Muscle of back (tissue), 13 donors: ENCODE measurements at places on chromosomes 1 and 21. TPM values are rescaled to one million over a fixed set of nuclear protein-coding genes. Genes with fewer than 3 reads are reported as not detected.

Gene SPRR2E
- not detected for polyA plus RNA-seq

Gene PGLYRP3
- polyA plus RNA-seq: 0.25 TPM

Gene LRRC39
- 194 TPM for polyA plus RNA-seq

Gene ORC1
- polyA plus RNA-seq: 2.3 TPM

Gene IL19
- polyA plus RNA-seq: not detected

Gene CLSTN1
- polyA plus RNA-seq: 76.7 TPM

Gene RSPO1
- 0.13 TPM for polyA plus RNA-seq

Gene SH3D21
- polyA plus RNA-seq: 2.2 TPM

Gene ABCA4
- polyA plus RNA-seq: 0.32 TPM

Gene HTR6
- polyA plus RNA-seq: not detected

Gene SLC35F3
- polyA plus RNA-seq: 0.52 TPM

Gene RNASEL
- 7.4 TPM for polyA plus RNA-seq

Gene GRIK1
- 3.4 TPM for polyA plus RNA-seq

Gene MPZ
- 17.4 TPM for polyA plus RNA-seq

Gene KCNE2
- polyA plus RNA-seq: 0.22 TPM

Gene COX20
- 60.5 TPM for polyA plus RNA-seq

Gene SRGAP2C
- polyA plus RNA-seq: 20.0 TPM

Gene KRTAP13-2
- not detected for polyA plus RNA-seq

Gene MAP3K21
- polyA plus RNA-seq: 0.30 TPM

Gene IGSF5
- polyA plus RNA-seq: 1.6 TPM

Gene AMPD1
- 107 TPM for polyA plus RNA-seq

Gene ARHGEF16
- polyA plus RNA-seq: 0.71 TPM

Gene CLDN19
- polyA plus RNA-seq: 0.25 TPM

Gene THEMIS2
- polyA plus RNA-seq: 3.3 TPM

Gene LCK
- polyA plus RNA-seq: 0.26 TPM

Gene ALX3
- not detected for polyA plus RNA-seq

Gene TENT5C
- polyA plus RNA-seq: 2.3 TPM

Gene SZT2
- 16.2 TPM for polyA plus RNA-seq

Gene RHOU
- polyA plus RNA-seq: 23.2 TPM

Gene CD34
- 209 TPM for polyA plus RNA-seq

Gene HJV
- 173 TPM for polyA plus RNA-seq

Gene RORC
- 7.1 TPM for polyA plus RNA-seq

Gene TMEM269
- polyA plus RNA-seq: 1.1 TPM

Gene MECR
- 20.8 TPM for polyA plus RNA-seq

Gene SLC1A7
- polyA plus RNA-seq: 0.26 TPM

Gene CELA3A
- polyA plus RNA-seq: not detected

Gene ANKRD45
- 0.34 TPM for polyA plus RNA-seq

Gene SLC30A1
- 13.7 TPM for polyA plus RNA-seq

Gene OPRD1
- 0.35 TPM for polyA plus RNA-seq

Gene CD5L
- polyA plus RNA-seq: not detected

Gene ATP1A4
- polyA plus RNA-seq: 3.2 TPM

Gene MEX3A
- 23.5 TPM for polyA plus RNA-seq

Gene LORICRIN
- polyA plus RNA-seq: not detected

Gene UTS2
- polyA plus RNA-seq: not detected

Gene THEM5
- polyA plus RNA-seq: 0.52 TPM

Gene RIPK4
- polyA plus RNA-seq: 0.20 TPM

Gene KCNK2
- 2.8 TPM for polyA plus RNA-seq

Gene PRRX1
- 177 TPM for polyA plus RNA-seq

Gene HECTD3
- polyA plus RNA-seq: 29.3 TPM

Gene VANGL1
- polyA plus RNA-seq: 7.5 TPM

Gene ATAD3C
- 0.36 TPM for polyA plus RNA-seq

Gene FALEC
- polyA plus RNA-seq: 0.46 TPM

Gene LDLRAD2
- polyA plus RNA-seq: 4.8 TPM

Gene THEM4
- 10.7 TPM for polyA plus RNA-seq

Gene KRTAP11-1
- not detected for polyA plus RNA-seq

Gene ZBTB37
- polyA plus RNA-seq: 4.2 TPM

Gene KIAA1614
- polyA plus RNA-seq: 9.1 TPM

Gene TIPRL
- polyA plus RNA-seq: 41.3 TPM

Gene JAM2
- 34.8 TPM for polyA plus RNA-seq
